ENCODE measurements at places on chromosomes 3 and 15. TPM values are rescaled to one million over a fixed set of nuclear protein-coding genes. Genes with fewer than 3 reads are reported as not detected.

DNA sequence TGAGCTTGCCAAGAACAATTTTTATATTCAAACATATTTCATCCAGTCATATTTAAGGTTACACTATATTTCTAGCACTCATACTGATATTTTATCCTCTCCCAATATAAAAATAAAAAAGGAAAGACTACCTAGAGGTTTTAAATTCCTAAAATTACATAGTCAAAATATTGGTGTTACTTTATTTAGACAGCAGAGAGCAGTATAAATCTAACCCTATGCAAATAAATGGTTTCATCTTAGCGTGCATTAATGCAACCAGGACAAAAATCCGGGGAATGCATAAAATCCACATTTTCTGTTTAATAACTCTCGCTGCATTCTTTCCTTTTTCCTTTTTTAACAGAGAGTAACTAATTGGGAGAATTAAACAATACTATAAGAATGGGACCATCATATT lies 1447.4 kb upstream of the ALCAM start:
- DNase-seq = no peak

DNA sequence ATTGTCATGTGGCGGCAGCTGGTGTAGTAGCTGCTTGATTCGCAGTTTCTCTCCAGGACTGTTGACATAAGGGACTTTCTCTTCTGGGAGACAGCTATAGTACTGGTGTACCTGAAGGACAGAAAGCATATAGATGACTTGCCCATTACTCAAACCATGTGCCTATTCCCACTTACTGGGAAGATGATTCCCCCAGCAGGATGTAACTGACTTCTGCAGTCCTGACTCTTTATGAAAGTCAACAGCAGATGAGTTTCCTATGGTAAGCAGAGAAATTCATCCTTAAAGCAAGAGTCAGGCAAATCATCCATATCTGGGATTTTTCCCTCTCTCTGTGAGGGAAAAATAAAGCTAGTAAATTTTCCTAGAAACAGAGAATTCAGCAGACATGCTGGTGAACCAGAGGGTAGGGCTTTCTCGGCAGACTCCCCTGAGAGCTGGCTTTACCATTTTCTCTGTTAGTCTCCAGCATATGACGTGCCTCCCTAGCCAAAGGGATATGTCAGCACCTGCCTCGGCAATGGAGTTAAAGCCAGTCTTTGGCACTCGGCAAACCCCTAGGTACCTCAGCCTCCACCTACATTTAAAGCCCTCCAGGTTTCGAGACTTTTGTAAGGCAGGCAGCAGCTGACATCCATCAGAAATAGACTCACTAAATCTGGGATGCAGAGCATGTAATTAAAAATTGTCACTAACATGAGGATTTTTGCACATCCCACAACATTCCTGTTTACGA lies 62.1 kb downstream of the PRICKLE2 start:
- DNase-seq = no peak

Gene C2CD4A
- total RNA-seq = not detected

Gene PEX5L
- 70.6 TPM for total RNA-seq

DNA sequence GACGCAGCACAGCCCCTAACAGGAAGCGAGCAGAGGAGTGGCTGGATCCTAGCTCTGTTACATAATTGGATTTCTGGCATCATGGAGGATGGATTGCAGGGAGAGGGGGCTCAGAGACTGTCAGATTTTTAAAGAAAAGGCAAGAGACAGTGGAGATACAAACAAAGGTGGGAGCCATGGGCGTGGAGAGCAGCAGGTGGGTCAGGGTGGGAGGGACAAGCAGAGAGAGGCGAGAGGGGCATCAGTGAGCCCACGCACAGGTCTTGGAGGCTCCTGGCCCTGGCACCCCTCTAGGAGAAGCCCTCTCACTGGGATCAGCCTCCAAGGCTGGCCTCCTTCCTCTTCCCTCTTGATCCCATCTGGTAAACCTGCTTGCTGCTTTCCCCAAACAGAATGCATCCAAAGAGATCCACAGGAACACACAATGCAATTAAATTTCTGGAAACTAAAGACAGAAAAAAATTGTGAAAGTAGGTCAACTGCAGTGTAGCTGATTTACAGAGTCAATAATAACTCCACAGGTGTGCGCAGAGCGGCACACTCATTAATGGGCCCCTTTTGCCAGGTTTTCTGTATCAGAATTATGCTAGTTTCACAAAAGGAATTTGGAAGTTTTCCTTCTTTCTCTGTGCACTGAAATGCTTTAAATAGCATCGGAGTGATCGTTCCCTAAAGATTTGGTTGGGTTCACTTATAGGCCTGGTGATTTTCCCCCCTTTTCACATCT lies 66.1 kb downstream of the LSM3 start:
- no peak for DNase-seq

DNA sequence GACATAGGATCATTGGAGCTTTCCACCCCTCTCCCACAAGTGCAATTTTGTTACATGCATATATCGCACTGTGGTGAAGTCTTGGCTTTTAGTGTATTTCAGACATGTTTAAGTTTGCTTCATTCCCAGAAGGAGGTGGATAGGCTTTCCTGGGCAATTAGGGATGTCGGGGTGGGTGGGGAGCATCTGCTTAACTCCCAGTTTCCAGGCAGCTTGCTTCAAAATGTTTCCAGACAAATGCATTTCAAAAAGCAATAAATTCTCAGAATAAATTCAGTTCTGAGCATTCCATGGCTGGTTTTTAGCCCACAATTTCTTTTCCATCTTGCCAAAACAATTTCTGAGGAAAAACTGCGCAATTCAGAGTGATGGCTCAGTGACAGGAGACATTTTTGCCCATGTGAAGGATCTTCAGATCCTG lies 227.7 kb upstream of the ZPLD1 start:
- DNase-seq = no peak

DNA sequence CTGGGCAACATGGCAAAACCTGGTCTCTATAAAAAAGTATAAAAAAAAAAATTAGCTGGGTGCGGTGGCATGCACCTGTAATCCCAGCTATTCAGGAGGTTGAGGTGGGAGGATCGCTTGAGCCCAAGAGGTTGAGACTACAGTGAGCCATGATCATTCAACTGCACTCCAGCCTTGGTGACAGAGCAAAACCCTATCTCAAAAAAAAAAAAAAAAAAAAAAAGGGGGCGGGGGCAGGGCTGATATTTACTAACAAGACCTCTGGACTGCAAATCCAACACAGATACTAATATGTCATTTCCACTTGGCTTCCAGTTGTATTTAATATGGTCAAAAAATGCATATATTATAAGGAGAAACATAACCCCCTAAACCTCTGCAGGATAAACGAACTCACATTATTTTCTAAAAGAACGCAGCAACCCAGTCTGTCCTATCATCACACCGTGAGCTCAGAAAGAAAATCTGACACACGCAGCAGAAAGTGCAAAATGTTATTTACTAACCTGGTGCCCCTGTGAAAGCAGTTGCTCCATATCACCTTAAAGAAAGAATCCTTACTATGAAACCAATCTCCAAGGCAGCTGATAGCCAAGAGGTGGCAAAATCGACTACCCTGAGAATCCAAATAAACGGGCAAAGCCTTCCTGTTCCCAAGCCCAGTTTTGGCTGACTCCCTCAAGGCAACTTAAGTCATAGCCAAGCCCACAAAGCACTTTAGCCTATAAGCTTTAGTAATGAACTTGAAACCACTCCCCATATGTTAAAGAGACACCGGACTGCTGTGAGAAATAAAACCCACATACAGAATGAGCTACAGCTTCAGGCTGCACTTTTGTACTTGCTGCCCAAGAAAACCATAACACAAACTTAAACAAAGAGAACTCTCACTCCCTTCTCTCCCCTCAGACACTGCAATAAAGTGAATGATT lies 39.3 kb downstream of the PLD1 start:
- no peak for DNase-seq
